ENCODE measurements at places on chromosomes 3 and 15. TPM values are rescaled to one million over a fixed set of nuclear protein-coding genes. Genes with fewer than 3 reads are reported as not detected.

DNA sequence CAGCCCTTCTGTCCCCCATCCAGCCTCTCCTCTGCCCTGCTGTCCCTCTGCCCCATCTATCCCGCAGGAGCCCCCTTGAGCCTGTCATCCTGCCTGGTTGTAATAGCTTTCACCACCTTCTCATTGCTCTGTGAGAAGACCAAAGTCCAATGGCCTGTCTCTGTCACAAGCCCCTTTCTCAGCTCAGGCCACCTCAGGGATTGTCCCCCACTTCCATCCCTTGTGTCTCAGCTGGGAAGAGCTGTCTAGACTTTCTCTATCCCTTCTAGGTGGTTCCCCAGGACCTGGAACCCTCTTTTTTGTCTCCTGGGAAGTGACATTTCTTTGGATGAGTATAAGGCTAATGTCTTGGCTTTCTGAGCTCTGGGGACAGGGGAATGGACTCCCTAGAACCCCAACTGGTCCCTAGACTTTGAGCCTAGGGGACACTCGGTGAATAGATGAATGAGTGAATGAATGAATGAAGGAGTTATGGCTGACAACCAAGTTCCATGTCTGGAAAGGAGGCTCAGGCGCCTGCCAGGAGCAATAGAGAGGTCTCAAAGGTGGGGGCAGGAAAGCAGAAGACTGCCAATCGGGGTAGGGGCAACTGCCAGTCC lies 849 bp upstream of the PRKCD start:
- no peak for DNase-seq

DNA sequence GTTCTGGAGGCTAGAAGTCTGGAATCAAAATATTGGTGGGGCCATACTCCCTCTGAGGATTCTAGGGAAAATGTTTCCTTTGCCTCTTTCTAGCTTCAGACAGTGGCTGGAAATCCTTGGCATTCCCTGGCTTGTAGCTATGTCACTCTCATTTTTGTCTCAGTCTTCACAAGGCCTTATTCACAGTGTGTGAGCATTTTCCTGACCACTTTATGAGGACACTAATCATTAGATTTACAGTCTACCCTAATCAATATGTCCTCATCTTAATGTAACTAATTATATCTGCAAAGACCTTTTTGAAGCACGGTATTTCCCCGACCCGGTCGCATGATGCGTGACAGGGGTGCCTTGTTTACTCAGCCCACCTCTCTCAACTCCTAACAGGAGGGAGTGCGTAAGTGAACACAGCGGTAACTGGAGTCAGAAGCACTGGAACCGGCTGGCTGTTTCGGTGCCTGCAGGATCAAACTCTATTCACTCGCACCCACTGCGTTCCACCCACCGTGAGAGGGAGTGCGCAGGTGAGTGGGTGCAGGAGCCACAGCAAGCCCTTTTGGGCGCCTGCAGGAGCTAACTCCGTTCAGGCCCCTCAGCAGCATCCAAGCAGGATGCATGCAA lies 155.0 kb downstream of the EPHA3 start:
- DNase-seq, result no peak

DNA sequence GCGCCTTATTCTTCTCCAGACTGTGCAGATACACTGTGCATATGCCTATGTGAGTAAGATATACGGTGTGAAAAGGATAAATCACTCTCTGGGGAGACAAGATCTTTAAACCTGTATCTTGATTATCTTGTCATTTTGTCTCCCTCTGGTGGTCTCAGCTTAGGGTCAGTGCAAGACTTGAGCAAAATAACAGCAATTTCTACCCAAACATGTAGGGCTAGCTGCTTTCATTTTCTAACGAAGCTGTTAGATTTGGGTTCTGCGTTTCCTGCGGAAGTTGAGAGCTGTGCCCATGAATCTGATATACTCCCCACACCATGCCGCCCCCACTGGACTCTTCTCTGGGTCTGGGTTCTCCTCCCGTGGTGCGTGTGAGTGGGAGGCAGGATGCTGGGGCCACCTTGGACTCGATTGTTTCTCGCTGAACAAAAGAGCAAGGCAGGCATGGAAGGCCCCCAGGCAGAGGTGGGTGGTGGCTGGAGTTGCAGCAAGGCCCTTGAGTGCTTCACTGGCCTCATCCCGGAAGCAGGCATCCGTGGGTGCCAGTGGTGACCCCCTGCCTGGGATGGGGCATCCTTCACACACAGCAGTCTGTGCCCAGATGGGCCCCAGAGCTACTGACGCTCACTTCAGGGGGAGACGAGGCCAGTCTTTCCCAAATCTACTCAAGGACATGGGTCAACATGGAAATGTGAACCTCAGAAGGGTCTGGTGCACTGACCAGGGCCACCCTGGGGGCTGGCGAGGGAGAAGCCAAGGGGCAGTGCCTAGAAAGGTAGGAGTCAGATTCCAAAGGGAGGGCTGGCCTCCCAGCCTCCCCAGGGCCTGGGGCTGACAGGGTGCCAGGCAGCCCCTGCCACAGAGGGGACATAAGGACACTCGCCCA lies 179.6 kb downstream of the NSMCE3 start:
- DNase-seq, result no peak

TAGLN3 gene
- 1.5 TPM for polyA plus RNA-seq

- no peak for DNase-seq
These were observed 24.4 kb upstream of the PLSCR2 start for GRCh38 chr3:146493761-146494160.

DNA sequence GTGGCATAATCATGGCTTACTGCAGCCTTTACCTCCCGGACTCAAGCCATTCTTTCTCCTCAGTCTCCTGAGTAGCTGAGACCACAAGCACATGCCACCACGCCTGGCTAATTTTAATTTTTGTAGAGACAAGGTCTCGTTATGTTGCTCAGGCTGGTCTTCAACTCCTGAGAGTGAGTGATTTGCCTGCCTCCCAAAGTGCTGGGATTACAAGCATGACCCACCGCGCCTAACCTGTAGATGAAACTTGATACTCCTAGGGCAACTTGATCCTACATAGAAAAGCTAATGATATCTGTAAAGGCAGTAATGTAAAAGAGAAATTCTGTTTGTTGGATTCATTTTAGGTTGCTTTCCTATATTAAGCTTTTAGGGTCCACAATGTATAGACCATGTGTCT lies 391.9 kb upstream of the THRB start:
- DNase-seq, result no peak

CCDC71 gene
- polyA plus RNA-seq, result 24.3 TPM

CLRN1 gene
- polyA plus RNA-seq, result not detected

DNA sequence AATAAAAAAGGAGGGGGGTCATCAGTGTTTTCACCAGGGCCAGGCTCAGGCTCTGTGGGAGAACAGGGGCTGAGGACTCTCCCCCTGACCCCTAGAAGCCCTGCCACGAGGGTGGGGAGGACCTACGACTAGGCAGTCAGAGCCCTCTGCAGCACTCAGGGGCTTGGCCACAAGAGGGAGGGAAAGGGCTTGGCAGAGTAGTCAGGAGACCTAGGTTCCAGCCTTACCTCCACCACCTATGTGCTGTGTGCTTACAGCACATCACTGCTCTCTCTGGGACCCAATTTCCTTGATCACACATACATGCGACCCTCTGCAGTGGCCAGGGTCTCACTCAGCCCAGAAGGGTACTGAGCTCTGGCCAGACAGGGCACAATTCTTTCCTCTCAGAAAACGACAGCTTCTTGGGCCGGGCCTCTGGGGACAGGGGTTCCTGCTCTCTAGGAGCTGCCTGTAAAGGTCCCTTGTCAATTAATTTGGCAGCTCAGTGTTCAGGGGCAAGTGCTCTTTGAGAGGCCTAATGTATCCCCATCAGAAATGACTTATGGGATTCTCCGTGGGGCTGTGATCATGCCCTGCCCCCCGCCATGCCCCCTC lies 16.4 kb upstream of the SKIC8 start:
- DNase-seq, result no peak

DNA sequence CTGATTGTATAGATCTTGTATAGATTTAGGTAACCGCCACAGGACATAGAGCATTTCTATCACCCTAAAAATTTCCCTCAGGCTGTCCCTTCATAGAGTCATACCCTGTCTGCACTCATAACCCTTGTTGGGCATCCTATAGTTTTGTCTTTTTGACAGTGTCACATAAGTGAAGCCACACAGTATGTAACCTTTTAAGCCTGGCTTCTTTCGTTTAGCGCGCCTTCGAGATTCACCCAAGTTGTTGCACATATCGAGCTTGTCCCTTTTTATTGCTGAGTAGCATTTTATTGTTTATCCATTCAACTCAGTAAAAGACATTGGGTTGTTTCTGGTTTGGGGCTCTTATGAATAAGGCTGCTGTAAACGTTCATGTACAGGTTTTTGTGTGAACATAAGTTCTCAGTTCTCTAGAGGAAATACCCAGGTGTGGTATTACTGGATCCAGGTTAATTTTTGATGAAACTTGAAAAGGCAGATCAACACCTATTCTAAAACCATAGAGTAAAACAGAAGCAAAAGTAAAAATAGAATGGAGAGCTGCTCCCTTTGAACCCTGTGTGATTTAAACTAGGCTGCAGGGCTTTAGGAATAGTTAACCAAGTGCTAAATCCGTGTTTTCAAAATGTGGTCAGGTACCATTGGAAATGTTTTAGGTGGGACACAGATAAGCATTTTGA lies 49.5 kb downstream of the CD86 start:
- DNase-seq, result no peak

GRCh38 chr3:132773071-132773619 lies 50.9 kb upstream of the NPHP3 start:
- no peak for DNase-seq

GRCh38 chr15:90412356-90413194 lies 24.5 kb downstream of the IQGAP1 start:
- no peak for DNase-seq

DNA sequence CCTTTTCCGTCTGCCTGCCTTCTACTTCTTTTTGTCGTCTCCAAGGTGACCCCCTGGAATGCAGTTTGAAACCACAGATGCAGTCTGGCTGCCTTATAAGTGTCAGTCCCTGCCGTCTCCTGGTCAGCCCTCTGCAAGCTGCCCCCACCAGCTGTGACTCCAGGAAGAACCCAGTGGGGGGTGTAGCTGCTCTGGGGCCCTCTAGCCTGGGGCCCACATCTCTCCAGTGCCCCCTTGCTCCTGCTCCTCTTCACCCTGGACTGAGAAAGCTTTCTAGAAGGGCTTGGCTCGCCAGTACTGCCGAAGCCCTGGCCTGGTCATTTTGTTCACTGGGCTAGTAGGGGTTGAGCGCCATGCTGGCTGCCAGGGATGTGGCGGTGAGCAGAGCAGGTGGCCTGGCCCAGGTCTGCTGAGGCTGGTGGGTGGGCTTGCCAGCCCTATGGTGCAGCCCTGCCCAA lies 21.3 kb downstream of the SYNM start:
- DNase-seq, result no peak

- DNase-seq, result no peak
These were observed 2.4 kb downstream of the CSRNP1 start for GRCh38 chr3:39150803-39151631.

GRCh38 chr15:51798281-51798680 lies 31.2 kb upstream of the TMOD3 start:
- no peak for DNase-seq

SCAMP2 gene
- 69.1 TPM for polyA plus RNA-seq

DNA sequence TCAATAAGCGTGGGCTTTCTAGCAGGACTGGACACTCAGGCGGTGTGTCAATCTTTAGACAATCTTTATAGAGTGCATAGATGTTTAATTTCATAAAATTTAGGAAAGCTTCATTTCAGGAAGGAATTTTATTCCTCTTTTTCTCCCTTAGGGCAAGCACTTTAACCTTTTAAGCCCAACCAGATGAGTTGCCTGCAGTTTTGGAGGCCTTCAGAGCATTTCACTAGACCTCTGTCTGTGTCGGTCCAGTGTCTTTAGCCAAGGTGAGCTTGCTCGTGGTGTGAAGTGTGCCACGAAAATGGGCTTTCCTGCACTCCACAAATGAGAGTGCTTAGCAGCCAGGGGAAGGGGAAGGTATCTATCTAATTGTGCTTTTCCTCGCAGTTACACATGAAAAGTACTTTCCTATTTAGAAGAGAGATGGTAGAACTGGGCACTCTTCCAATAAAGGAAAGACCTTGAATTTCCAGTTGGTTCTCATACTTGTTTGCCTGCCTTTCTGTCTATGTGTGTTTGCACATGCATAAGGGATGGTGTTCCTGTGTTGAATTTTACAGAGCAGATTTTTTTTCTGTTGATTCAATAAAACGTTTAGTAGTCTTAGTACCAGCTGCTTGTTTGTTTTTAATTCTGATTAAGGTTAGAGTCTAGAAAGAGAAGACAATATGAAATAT lies 53.6 kb downstream of the FEZF2 start:
- DNase-seq, result no peak

DNA sequence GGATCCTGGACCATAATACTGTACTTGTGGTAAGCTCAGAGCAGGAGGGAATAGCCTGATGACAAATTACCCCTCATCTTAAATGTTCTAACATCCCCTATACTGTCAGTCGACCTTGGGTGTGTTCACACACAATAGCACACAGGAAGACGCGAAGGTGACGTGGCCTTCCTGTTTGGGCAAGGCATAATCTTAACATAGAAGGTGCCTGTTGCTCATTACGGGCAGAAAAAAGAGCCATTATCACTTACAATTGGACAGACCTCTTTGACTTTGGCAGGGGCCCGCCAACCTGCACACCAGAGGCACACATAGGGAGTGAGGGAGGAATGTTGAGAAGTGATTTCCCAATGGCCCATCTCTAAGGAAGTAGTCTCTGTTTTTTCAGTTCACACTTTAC lies 144.2 kb downstream of the ANO10 start:
- no peak for DNase-seq

CTXND1 gene
- polyA plus RNA-seq, result 7.4 TPM

GRCh38 chr15:28219116-28219515 lies 102.9 kb downstream of the HERC2 start:
- no peak for DNase-seq

CACNA2D2 gene
- 14.6 TPM for polyA plus RNA-seq

KLF15 gene
- 15.5 TPM for polyA plus RNA-seq

CLDN18 gene
- 1.5 TPM for polyA plus RNA-seq

GP9 gene
- 2.1 TPM for polyA plus RNA-seq

DNA sequence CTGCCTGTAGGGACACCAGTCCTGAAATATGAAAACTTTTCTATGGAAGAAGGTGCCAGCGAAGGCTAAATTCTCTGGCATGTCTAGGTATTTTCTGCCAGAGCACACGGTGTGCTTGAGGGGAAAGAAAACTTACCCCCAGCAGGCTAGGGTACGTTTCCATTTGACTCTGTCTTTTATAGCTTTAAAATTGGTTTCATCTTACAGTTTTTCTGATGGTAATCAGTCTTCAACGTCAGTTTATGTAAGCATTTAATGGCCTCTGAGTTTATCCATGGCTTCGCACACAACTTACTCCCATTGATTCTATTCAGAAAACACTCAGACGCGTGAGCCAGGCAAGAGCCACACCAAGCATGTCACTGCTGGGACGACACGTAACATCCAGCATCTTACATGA lies 249.7 kb downstream of the ADAMTS17 start:
- DNase-seq, result no peak

OR5K2 gene
- 0.79 TPM for polyA plus RNA-seq

DNA sequence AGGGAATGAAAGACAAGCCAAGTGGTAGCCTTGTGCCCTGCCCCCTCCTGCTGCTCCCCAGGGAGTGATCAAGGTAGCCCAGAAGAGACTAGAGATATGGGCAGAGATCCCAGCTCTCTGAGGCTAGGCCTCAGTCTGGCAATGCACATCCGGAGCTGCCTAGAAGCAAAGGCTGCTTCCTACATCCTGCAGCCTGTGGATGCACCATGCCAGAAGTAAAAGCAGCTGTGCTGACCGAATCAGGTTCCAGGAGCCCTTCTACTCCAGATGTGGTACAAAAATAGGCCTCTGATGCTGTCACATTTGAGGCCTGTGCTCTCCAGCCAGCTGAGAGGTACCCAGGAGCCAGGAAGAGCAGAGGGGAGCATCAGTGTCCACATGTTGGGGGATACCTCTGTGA lies 16.0 kb downstream of the TRAIP start:
- DNase-seq, result no peak

CASR gene
- polyA plus RNA-seq, result 26.8 TPM

- DNase-seq, result no peak
These were observed 53.5 kb downstream of the SEMA5B start for GRCh38 chr3:122973893-122974615.

- no peak for DNase-seq
These were observed 61.0 kb downstream of the TMEM44 start for GRCh38 chr3:194572143-194572789.

Measured in renal cortex interstitium (tissue), 15 donors.